Fibroblast of the aortic adventitia (primary cell): ENCODE measurements at places on chromosomes 11 and 22. TPM values are rescaled to one million over a fixed set of nuclear protein-coding genes. Genes with fewer than 3 reads are reported as not detected.

DNA sequence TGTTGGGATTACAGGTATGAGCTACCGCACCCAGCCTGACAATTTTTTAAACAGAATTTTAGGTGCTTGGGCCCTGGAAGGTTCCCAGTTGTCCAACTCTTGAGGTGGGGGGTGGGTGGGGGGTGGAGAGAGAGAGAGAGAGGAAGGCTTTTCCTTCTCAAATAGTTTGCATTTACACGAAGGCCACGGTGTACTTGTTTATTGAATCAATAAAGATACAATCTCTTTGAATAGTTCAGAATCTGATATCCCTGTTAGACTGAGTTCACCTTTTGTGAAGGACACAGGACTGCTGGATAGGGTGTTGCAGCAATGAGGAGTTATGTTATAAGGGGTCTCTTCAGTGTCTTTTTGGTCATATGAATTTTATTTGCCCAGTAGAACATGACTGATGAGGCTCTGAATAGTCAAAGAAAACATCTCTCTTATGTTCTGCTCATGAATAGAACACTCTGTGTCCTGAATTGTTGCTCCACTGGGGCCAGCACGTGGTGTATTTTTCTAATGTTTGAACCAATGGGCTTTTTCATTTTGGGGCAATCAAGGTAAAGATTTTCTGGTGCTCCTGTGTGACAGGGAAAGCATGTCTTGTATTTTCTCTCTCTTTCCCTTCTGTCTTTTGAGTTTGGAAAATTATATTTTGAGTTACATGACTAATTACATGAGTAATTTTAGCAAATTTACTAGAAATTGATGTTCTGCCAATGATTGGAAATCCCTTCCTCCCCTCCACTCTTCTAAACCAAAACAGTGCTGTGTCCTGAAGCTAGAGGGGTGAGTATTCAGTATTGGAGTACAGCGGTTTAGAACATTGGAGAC, 61.7 kb downstream of the PTPRJ start:
- DNase-seq, result no peak

DNA sequence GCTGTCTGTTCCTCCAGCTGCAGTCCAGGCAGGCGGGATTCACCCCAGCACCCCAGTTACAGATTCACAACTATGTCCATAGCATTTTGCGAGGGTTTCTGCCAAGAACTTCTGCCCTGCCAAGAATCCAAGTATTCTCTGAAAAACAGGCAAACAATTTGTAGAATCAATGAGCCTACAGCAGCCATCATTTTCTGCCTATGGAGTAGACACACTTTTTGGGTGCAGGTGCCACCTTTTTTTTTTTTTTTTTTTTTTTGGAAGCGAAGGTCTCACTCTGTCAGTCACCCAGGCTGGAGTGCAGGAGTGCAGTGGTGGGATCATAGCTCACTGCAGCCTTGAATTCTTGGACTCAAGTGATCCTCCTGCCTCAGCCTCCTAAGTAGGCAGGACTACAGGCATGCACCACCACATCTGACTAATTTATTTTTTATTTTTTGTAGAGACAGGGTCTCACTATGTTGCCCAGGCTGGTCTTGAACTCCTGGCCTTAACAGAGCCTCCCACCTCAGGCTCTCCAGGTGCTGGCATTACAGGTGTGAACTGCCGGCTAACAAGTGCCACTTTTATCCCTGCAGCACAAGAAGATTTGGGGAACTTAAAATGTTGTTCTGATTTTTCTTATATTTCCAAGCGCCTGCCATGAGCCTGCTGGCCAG, 195.1 kb downstream of the SNX19 start:
- no peak for DNase-seq

GRCh38 chr22:44396021-44396726, 83.4 kb upstream of the SHISAL1 start:
- DNase-seq, result no peak

GRCh38 chr22:29202212-29203192, 3.2 kb upstream of the EMID1 start:
- no peak for DNase-seq

DNA sequence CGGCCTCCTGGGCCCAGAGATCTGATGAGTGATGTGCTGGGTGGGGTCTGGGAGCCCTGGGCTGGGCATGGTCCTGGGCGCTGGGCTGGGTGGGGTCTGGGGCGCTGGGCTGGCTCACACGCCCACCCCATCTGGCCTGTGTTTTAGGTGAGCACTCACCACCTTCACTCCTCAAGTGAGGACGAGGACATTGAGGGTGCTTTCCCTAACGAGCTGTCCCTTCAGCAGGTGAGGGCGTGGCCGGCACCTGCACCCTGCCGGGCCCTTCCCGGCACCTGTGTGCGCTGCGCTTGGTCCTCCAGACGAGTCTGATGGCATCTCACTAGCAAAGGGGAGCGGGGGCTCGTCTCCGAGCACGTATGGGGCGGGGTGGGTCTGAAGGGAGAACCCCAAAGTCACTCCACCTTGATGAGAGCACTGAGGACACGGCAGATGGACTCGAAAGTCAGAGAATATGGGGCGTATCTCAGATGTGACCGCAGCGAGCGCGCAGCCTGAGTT, 37.9 kb downstream of the SBF1 start:
- no peak for DNase-seq

Gene PGM2L1
- 4.2 and 4.3 TPM in 2 replicates for total RNA-seq

DNA sequence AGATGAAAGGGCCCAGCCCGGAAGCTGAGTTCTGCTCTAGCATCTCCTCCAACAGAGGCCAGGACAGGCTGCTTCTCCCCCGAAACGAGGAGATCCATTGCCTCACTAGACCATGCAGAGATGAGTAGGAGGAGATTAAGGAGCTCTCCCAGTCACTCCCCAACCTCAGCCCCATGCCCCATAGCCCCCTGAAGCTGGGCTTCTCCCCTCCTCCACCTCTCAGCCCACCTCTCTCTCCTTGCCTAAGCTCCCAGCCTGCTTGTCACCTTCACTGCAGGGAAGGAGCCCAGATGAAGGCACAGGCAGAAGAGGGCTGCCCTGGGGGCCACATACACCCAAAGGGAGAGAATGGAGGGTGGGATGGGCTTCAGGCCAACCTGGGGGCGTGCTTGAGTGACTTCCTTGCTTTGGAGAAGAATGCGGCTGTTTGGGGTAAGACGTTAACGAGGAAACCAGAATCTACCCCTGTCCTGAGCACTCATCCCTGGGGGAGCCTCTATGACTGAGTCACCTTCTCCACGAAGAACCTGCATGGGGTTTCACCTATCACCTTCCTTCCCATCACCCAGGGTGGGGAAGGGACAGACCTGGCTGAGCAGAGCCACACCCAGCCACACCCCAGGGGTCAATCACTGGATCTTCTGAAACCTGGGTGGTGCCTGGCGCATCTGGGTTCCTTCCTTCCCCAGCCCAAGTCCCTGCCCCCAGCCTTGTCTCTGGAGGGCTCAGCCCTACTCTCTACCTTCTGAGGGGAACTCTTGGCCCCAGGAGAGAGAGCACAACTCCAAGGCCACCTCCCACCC, 11.6 kb upstream of the GNAZ start:
- no peak for DNase-seq

Gene ARHGAP20
- 17.5 and 20.0 TPM in 2 replicates for total RNA-seq

DNA sequence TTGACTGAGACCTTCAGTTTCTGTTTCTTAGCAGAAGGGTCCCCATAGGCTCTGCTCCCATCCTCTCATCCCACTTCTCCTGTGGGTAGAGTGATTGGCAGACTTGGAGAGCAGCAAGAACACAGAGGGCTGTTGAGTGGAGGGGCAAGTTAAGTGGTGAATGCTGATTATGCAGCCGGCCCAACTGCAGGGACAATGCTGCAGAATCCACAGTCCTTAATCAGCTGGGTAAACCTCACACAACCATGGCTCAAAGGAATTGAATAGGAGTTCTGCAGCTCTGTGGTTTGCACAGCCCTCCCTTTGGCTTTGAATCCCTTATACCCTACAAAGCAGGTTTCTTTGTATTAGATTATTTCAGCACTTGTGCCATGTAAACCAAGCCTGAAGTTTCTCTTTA, 161.1 kb downstream of the NAV2 start:
- DNase-seq, result no peak

Gene CDHR5
- not detected in 2 replicates for total RNA-seq

Gene ILK
- total RNA-seq, result 115 and 145 TPM in 2 replicates

Gene GAB2
- 13.7 and 16.4 TPM in 2 replicates for total RNA-seq

Gene CDC42EP2
- total RNA-seq, result 4.7 and 28.0 TPM in 2 replicates

DNA sequence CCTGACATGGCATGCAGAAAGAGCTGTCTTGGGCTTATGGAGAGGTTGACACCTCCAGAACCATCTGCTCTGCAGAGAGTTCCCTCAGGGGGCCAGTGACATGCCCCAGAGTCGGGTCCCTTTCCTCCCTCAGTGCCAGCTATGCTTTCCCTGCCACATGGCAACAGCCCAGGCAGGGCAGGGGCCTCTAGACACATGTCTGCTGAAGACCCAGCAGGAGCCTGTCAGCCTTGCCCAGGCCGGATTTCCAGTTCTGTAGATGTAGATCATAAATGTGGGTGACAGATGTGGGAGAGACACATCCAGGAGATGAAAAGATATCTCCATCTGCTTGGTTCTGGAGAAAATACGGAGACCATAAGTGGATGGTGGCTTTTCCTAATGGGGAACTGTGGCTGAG, 25.5 kb downstream of the NAV2 start:
- no peak for DNase-seq

DNA sequence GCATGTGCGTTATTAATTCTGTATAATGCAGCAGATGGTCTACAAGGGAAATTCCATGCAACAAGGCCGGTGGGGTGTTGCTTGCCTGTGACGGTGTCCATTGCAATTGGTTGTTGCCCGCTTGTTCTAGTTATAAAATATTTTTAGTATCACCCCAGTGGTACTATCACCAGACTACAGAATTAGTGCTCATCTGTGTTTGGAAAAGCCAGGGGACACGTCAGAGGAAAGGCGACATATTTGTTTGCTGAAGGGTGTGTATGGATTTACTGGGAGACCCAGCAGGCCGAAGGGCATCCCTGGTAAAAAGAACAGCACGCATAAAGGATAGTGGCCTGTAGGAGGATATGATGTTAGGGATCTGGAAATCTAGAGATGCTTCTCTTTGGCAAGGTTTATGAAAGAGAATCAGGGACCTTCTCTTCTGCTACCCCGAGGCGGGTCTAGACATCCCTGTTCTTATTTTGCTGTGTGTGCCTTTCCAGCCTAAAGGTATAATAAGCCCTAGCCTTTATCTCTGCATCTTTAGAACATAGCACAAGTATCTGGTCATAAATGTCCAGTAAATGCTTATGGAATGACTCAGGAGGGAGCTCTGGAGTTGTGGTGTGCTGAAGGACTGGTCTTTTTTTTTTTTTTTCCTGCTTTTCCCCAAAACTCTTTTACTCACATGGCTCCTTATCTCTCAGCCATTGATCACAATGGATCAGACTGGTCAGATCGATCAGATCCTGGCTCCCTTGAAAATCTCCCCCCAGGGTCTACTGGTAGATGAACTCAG, 90.9 kb downstream of the LDLRAD3 start:
- peak; percentile 86 for DNase-seq

Gene APOBEC3F
- total RNA-seq, result 1.3 and 4.3 TPM in 2 replicates

DNA sequence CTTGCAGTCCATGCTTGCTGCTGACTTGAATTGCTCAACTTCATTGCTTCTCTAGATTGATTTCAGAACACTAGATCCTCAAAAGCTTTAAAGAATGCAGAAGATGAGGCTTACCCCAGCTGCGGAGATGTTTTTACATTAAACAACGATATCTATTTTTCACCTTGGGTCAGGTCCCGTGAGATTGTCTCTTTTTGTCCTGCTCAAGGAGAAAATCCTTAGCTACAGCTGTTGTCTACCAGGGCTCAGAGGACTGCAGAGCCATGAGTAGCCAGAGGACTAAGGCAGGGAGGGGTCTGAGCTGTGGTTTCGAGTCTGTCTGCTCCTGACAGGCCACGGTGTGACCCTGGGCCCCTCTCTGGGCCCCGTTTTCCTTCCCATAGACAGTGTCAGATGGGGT, 51.4 kb downstream of the PKNOX2 start:
- no peak for DNase-seq

Gene SAMM50
- total RNA-seq, result 53.7 and 54.3 TPM in 2 replicates

Gene BACE1
- 33.4 and 50.0 TPM in 2 replicates for total RNA-seq

- no peak for DNase-seq
Observed at GRCh38 chr11:72834905-72835304, 20.7 kb downstream of the ATG16L2 start.

Gene SCGB1D2
- total RNA-seq, result not detected in 2 replicates

DNA sequence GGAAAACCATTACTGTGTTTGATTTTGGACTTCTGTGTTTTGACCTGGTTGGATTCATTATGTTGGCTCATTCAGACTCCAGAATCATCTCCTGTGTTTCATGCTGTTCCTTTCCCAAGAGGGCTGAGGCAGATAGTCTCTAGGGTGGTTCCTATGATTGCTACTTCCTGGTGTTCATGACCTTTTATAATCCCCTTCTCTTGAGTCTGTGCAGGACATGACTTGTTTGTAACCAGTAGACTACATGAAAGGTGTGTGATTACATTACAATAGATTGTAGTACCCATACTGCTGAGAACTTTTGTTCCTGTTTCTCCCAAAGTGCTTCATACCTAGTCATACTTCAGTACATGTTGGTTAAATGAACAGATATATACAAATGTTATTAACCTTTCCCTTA, 700.6 kb downstream of the METTL15 start:
- no peak for DNase-seq

Gene HTR3A
- not detected in 2 replicates for total RNA-seq

GRCh38 chr22:20396639-20397038, 2.7 kb downstream of the ZNF74 start:
- peak; percentile 8 for DNase-seq

DNA sequence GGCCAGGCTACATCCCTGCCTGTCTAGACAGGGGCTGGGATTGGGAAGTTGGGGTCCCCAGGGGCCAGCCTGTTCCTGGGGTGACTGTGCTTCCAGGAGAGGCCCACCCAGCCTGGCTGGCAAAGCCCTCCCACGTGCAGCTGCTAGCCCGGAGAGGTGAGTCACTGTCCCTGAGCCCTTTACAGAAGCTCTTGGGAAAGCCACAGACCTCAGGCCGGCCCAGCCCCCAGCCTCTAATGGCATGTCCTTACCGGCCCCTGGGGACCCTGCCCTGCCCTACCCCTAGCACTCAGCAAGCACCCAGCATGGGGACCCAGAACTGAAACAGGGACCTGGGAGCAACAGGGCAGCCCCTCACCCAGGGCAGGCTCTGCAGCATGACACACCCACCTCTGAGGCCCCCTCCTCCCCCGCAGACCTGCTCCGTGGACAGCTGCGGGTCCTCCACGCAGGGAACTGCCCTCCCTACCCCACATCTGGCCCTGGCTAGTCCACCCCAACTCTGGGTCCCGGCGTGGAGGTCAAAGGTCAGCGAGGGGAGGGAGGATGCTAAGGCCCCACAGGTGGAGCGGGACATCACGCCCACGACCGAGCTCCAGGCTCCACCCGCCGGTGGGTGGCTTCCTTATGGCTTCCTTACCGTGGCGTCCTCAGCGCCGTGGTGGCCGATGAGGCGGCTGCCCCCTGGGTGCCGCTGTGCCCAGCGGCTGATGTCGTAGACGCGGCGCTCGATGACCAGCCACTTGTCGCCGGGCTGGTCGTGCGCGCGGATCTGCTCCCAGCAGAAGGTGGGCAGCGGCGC, 615 bp downstream of the FADS3 start:
- DNase-seq, result peak; percentile 64
